ENCODE measurements at places on chromosomes 3 and 15.
A peak's percentile ranks its signal among the peaks of the same experiment; 100 is the strongest.

GRCh38 chr15:28895146-28895545 lies 9.4 kb downstream of the APBA2 start:
- DNase-seq = no peak

DNA sequence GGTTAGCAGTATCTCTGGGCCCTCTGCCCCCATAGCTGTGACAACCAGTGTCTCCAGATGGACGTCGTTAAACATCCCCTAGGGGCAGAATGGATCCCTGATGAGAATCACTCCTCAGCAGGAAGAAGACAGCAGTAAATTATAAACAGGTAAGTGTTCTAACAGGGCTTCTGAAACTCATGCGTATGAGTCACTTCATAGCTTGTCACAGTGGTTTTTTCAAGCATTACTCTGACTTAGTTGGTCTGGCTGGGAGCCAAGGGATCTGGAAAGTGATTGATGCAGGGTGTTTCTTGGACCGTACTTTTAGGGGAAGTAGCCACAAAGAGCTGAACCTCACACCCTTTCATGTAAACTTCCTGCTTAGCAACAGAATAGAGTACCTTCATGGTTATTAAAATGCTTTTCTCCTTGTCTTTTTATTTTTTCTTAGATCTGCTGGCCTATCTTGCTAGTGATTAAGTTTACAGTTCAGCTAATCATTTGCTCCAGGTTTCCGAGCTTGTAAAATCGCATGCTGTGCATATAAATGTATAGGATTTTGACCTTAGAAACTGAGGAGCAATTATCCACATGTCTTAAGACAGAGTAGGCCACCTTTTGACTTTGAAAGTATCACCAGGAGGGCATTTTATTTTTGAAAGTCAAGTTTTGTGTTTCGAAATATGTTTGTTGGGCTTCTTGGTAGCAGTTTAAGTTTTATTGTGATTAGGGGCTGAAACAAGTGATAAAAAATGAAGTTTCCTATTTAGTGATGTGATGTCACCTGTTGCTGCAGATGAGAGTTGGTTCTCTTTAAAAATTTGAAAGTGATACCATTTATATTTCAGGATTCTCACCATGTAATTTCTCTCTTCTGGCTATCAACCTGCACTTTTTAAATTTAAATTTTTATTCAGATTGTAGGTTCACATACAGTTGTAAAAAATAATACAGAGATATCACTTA lies 333.9 kb downstream of the PTPRG start:
- peak; percentile 39 for DNase-seq

- DNase-seq = no peak
Observed at GRCh38 chr3:155049959-155050358, 30.2 kb upstream of the MME start.

GRCh38 chr15:54298396-54298795 lies 320.2 kb downstream of the UNC13C start:
- no peak for DNase-seq

- no peak for DNase-seq
Observed at GRCh38 chr3:30646181-30646876, 39.9 kb downstream of the TGFBR2 start.

DNA sequence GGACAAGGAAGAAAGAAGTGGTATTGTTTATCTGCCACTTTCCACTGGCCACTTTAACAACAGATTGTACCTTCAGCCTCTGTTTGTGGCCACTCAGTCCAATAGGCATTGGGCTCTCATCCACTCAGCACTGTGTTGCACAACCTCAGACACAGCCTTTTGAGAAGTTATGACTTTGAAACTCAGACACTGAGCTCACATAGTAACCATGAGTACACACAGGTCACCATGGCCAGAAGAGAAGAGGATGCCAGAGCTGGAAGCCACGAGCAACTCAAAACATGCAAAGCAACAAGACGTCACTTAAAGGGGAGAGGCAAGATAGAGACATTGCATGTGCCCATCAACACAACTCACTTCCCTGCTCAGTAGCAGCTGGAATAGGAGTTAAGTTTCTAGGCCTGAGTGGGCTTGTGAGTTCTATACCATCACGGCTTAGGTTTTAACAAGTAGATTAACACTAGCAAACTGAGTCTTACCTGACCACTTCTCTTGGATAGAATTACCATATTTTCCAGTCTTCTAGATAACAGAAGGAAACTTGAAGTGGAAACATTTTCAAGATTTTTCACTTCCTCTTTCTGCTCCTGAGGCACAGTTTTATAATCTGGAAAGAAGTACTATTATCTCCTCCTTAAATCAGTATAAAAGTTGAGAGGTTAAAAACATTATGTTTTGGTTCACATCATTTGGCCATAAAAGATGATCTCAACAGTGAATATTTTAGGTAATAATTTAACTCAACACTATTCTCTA lies 103.5 kb downstream of the IMPG2 start:
- no peak for DNase-seq

- no peak for DNase-seq
Observed at GRCh38 chr3:74139648-74140047, 474.8 kb downstream of the CNTN3 start.

DNA sequence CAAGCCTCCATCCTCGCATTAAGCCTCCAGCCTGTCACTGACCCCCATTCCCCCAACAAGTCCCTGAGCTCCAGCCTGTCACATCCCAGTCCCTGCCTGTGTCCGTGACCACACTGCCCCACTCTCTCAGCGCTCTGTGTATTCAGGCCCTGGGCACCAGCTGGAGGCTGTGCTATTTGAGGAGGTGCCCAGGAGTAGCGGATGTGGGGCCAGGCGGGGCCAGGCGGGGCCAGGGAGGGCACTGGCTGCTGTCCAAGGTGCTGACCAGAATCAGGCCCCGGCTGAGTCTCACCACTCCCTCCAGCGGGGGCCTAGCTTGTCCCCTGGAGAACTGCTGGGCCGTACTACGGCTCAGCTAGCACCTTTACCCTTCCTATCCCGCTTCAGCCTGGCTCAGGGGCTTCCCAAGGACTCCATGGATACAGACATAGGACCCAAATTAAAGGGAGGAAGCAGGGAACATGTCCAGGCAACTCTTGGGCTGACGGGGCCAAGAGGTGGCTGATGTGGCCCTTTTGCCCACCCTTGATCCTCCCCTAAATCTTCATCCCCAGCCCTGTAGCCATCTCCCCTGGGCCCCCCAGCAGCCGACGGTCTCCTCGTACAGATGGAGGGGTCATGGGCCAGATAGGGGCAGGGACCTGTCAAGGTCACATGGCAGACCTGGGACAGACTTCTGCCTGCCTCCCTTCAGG lies 1.1 kb downstream of the HHATL start:
- DNase-seq = peak; percentile 85

DNA sequence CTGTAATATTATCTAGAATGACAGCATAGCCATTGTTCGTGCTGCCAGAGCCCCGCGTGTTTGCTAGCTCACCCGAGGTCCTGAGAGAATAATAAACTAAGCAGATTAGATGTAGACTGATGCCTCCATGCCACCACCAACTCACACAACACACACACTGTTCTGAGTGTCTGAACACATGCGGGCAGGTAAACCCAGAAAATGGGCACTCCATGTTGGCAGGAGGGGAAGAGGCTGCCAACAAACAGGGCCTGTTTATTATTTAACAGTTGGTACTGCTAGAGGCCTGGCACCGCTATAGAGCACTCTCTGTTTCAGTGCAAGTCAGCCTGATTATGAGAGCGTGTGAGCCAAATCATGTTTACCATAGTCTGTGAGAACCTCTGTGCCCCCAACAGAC lies 299.0 kb downstream of the ZBTB20 start:
- DNase-seq = no peak

DNA sequence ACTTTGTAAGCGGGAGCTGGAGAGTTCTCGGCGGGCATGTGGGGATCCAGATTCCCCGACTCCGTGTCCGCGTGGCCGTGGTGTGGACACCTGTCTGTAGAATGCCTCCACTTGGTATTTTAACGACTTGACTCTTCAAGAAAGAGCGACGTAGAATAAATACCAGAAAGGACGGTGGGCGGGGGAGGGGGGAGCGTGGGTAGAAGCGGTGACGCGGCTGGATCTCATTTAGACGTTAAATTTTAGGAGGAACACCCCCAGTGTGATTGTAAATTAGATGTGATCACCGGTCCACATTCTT lies 620 bp upstream of the PYGO1 start:
- DNase-seq = no peak

GRCh38 chr3:194607592-194608389 lies 25.4 kb downstream of the TMEM44 start:
- no peak for DNase-seq

DNA sequence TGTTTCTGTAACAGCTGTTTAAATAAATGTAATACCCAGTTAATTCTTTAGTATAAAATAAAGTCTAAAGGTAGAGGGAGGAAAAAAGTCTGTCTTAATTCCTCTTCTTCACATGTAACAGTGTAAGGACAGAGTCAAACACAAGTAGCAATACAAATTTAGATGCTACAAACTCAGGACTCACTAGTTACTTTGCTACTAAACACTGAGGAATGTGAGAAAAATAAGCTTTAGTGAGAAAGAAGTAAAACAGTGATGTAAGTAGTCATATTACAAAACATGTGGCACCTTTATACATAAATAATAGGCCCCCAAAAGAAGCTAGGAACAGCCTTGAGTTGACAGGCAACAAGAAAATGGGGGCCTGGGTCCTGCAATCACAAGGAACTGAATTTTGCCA lies 113.0 kb downstream of the TBC1D5 start:
- no peak for DNase-seq

DNA sequence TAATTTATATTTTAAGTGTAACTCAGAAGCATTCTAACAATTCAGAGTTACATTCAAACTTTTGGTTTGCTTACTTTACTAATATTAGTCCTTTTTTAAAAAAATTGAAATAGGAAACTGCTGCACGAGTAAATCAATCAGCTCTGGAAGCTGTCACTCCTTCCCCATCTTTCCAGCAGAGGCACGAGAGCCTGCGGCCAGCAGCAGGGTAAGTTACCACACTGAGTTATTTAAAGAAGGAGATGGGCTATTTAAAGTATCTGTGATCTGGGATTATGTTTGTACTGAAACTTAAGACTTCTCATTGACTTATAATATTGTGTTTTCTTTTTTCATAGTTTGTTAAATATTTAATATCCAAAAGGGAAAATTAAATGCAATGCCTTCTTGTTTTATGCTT lies 29.3 kb downstream of the APPL1 start:
- DNase-seq = no peak

DNA sequence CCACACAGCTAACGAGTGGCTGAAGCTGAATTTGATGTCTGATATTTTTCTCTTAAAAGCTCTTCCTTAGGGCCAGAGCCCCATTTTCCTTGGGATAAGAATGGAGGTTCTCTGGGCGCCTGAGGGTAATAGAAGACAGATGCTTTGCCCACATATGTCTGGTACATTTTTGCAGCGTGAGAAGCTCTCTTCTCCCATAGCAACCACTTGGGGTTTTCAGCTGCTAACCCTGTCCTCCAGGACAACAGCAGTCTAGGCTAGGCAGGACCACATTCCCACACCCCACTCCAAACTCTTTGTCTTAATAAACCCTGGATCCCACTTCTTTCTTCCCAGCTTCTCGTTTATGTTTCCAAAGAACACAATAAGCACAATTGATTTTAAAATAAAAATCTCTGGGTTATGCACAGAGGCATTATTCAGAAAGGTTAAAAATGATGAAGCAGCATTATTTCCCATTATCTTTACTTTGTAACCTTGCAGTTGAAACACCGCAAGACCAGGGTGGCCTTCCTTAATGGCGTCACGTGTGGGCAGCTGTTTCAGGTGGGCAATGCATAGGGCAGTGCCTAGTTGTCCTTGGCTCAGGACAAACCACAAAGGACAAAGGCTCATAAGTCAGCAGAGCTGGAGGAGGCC lies 56.5 kb upstream of the NTRK3 start:
- no peak for DNase-seq

DNA sequence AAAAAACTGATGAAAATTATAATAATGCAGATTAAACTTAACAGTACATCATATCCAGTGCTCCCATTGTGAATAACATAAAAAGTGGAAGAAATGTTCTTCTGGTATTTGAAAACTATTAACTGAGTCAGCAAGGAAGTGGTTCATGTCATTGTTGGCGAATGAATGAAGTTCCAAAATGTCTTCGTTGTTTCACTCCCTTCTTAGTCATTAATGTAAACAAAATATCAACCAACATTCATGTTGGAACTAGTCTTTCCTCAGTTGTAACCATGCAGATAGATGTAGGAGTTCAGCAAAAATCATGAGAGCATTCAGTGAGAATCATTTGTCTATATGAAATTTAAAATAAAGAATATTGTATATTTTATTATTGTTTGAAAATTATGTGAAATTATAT lies 44.1 kb upstream of the ICE2 start:
- no peak for DNase-seq

GRCh38 chr3:113844622-113845222 lies 6.1 kb downstream of the GRAMD1C start:
- DNase-seq = no peak

GRCh38 chr3:56621681-56622080 lies 61.4 kb downstream of the TASOR start:
- DNase-seq = no peak

- DNase-seq = no peak
Observed at GRCh38 chr3:190941694-190942260, 79.3 kb upstream of the GMNC start.

DNA sequence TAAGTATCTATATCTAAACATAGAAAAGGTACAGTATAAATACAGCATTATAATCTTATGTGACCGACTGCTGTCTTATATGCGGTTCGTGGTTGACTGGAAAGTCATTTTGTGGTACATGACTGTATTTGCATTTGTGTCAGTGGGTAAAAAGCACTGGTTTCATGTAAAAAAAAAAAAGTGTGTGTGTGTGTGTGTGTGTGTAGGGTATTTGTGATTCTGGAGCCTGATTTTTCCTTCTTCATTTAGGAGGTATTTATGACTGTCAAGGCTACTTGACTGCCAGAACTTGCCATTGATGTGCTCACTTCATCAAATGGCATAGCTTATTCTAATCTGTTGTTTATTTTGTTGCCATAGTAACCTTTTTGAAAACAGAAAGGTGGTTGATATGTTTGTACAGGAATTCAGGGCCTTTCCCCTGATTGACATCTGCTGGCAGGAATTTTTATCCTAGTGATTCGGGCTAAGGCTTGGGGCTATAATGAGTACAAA lies 63.2 kb downstream of the AKAP13 start:
- peak; percentile 31 for DNase-seq

DNA sequence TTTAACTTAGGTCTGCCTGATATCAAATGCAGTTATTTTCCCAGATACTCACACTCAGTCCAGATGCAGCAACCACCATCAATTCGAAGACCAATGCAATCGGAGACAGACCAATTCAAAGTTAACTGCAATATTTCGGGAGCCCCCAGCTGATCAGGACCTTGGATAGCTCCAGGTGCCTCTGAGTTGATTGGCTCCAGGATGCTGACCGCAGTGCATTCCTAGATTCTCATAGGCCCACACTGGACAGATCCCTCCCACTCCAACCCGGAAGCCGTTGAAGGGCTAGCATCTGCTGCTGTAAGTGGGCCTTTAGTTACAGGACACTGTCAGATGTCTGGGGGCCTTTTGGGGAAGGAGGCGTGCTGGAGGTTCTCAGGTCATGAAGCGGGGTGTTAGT lies 89.5 kb upstream of the ATP2B2 start:
- peak; percentile 84 for DNase-seq

DNA sequence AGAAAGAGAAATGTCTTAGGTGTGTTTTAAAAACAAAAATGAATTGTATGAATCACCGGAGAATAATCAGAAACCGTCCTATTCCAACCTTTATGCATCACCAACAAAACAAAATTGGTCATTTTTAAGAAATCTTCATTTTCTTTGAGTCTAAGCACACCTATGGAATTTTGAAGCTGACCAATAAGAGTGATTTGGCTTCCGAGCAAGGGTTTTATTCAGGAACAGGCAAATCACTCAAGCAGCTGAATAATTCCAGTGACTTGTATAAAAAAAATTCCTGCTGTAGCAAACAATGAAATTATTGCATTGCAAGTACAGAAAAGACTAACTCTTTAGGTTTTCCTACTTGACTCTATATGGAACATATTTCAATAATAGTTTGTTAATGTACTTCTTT lies 83.8 kb upstream of the FNDC3B start:
- no peak for DNase-seq

Data from activated naive CD4-positive, alpha-beta T cell treated with anti-CD3 and anti-CD28 coated beads, Interleukin-2, amount 10 ng/mL, durations not matched to agents 7 days and 5 days (primary cell).